ENCODE measurements at places on chromosomes 12 and 14. TPM values are rescaled to one million over a fixed set of nuclear protein-coding genes. Genes with fewer than 3 reads are reported as not detected.
A peak's percentile ranks its signal among the peaks of the same experiment; 100 is the strongest.

SCNN1A gene
- 0.22 TPM for total RNA-seq

GRCh38 chr14:69750495-69750894 lies 16.4 kb upstream of the SRSF5 start:
- H3K4me1 ChIP-seq, result no peaks in the 10 kb centered on the region
- H3K27ac ChIP-seq, result no peak overlapping the region
- no peaks in the 10 kb centered on the region for H3K36me3 ChIP-seq
- H3K27me3 ChIP-seq, result no peaks in the 10 kb centered on the region

ANO2 gene
- 13.0 TPM for total RNA-seq

DNA sequence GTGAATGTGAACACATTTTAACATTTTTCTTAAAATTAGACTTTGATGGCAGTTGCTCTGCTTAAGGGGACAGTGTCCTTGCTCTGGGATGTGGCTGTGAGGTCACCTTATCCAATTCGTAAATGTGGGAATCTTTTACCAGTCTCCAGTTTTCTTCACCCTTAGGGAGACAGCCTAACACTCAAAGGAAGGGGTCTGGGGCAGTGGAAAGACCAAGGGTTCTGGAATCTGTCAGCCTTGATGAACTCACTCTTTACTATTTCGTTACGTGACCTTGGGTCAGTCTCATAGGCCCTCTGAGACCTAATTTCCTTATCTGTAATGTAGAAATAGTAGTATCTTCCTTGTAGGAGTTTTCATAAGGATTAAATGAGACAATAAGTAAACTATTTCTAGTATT lies 245.6 kb upstream of the ATP2B1 start:
- peaks cover 4% of the 10 kb centered on the region for H3K27me3 ChIP-seq
- no peak overlapping the region for H3K4me3 ChIP-seq
- peaks cover 6% of the 10 kb centered on the region for H3K4me1 ChIP-seq
- no peaks in the 10 kb centered on the region for H3K36me3 ChIP-seq

DNA sequence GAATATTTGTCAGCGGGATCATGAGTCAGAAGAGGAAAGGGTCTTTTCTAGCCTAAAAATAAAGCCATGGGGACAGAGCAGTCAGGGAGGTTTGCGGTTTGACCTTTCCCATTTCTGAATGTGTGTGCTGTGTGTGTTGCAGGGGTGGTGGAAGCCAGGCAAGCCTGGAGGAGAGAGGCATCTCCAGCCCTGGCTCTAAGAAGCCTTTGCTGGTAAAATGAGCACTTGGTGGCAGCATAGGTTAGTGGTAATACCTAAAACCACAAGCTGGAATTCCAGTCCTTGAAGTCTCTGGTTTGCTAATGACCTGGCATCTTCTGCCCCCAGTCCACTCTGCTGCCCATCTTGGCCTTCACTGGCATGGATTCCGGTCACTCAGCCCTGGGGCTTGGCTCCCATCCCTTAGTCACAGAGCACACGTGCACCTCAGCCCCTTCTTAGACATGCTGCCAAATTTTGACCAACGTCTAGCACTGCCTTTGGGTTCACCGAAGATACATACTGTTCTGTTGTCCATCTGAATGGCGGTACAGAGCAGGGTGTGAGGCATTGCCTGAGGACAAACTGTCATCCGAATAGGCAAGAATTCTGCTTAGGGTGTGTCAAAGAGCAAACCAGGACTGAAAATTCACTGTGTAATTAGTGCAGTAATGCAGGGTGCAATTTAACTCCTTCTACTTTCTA lies 52.7 kb downstream of the KCNA5 start:
- no peaks in the 10 kb centered on the region for H3K36me3 ChIP-seq
- peaks cover 75% of the 10 kb centered on the region for H3K27me3 ChIP-seq
- H3K4me3 ChIP-seq, result no peak overlapping the region
- no peaks in the 10 kb centered on the region for H3K4me1 ChIP-seq

GRCh38 chr14:104108570-104109541 lies 23.4 kb downstream of the ASPG start:
- H3K4me3 ChIP-seq, result no peak overlapping the region
- no peak overlapping the region for H3K27ac ChIP-seq
- H3K36me3 ChIP-seq, result no peaks in the 10 kb centered on the region
- H3K4me1 ChIP-seq, result peaks cover 2% of the 10 kb centered on the region
- H3K27me3 ChIP-seq, result peaks cover 45% of the 10 kb centered on the region

DNA sequence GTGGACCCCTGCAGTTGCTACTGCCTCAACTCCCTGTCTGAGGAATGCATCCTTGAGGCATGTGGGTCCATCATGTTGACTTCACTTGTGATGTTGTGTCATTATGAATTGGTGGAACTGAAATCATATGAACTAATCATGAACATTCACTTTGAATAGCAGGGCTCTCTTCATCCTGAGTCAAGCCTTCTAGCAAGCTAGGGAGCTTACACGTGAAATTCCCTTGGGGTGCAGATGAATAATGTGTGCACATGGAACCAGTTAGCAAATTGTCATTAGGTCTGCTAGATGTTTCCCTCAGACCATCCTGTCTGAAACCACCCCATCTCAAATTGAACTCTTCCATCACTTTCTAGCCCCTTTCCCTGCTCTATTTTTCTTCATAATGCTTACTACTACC lies 3.6 kb downstream of the COQ6 start:
- H3K4me1 ChIP-seq, result peaks cover 32% of the 10 kb centered on the region
- no peaks in the 10 kb centered on the region for H3K27me3 ChIP-seq
- H3K27ac ChIP-seq, result no peak overlapping the region
- no peak overlapping the region for H3K4me3 ChIP-seq

KERA gene
- total RNA-seq, result not detected

ITGB7 gene
- 1.1 TPM for total RNA-seq

HOXC5 gene
- not detected for total RNA-seq

GRCh38 chr14:50943943-50944646 lies at the start of gene PYGL:
TSS of gene PYGL (minus strand) at chr14:50944483. CDS start at chr14:50944403, 80 bp downstream.
- H3K27me3 ChIP-seq, result peaks cover 6% of the 10 kb centered on the region
- H3K4me1 ChIP-seq, result peaks cover 22% of the 10 kb centered on the region
- H3K27ac ChIP-seq, result peak within 1 kb of the TSS; percentile 83
- no peaks in the 10 kb centered on the region for H3K36me3 ChIP-seq
- H3K4me3 ChIP-seq, result peak within 1 kb of the TSS; percentile 89
- DNase-seq, result peak; percentile 83

PAH gene
- not detected for total RNA-seq

GRCh38 chr12:83784298-83784890 lies 1097.7 kb downstream of the TMTC2 start:
- no peak overlapping the region for H3K27ac ChIP-seq
- no peaks in the 10 kb centered on the region for H3K4me1 ChIP-seq
- no peak overlapping the region for H3K4me3 ChIP-seq
- no peak for DNase-seq
- no peaks in the 10 kb centered on the region for H3K36me3 ChIP-seq

PALS1 gene
- 14.3 TPM for total RNA-seq

DNA sequence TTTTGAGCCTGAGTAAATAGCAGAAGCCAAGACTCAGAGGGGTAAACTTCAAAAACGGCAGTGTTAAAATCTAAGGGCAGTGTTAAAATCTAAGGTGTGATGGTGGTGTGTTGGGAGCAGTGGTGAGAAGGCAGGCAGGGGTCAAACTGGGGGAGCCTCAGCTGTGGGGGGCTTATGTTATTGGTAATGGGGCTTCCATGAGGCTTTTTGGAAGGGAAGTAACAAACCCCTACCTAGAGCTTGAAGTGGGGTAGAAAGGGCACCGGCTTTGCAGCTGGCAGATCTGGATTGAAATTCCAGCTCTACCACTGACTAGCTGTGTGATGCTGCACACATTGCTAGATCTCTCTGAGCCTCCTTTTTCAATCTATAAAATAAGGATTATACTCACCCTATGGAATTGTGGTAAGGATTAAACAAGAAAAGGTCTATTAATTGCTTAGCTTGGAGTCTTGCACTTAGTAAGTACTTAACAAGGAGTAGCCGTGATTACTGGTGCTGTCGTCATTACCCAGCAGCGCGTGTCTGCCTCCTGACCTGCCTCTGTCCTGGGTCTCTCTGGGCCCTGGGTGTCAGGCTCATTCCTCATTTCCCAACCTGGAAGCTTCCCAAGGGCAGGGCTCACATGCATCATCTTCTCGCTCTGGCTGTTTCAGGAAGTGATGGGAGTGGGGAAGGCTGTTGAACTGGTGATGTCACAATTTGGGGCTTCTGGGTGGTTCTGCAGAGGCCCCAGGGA lies 18.5 kb upstream of the KRT80 start:
- no peaks in the 10 kb centered on the region for H3K36me3 ChIP-seq
- no peak overlapping the region for H3K4me3 ChIP-seq
- H3K4me1 ChIP-seq, result peaks cover 26% of the 10 kb centered on the region
- no peak overlapping the region for H3K27ac ChIP-seq
- H3K27me3 ChIP-seq, result peaks cover 33% of the 10 kb centered on the region
- DNase-seq, result no peak

DNA sequence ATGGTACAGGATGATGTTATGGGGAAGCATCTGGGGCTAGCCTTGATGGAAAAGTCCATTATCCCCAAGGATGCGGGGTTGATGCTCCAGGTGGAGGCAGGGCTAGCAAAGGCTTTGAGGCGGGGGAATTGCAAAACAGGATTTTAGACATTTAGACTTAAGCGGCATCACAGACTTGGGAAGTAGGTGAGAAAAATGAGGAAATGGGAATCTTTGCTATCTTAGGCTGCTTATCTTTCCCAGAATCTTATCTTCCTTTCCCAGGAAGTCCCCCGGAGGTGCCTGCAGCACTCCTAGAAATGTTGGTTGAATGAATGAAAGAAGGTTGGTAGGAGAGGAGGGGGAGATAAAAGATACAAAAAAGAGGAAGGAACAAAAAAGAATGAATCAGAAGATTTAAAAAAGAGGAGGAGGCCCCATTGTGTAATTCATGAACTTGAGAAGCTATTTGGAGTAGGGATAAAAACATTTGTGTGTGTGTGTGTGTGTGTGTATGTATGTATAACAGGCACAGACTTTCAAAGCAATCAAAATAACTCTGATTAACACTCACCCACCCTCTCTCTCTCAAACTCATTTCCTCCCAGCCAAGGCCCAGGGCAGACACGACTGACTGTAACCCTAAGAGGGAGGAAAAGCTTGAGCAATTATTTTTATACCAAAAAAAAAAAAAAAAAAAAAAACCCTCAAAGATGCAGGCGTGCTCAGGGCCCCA lies 62.5 kb upstream of the TBX3 start:
- no peak overlapping the region for H3K27ac ChIP-seq
- no peak for DNase-seq
- peaks cover 4% of the 10 kb centered on the region for H3K4me1 ChIP-seq
- no peak overlapping the region for H3K4me3 ChIP-seq

GRCh38 chr14:86944434-86944833 lies 1048.5 kb downstream of the GALC start:
- no peak overlapping the region for H3K27ac ChIP-seq
- H3K4me3 ChIP-seq, result no peak overlapping the region
- no peak for DNase-seq
- no peaks in the 10 kb centered on the region for H3K27me3 ChIP-seq
- H3K4me1 ChIP-seq, result no peaks in the 10 kb centered on the region

DNA sequence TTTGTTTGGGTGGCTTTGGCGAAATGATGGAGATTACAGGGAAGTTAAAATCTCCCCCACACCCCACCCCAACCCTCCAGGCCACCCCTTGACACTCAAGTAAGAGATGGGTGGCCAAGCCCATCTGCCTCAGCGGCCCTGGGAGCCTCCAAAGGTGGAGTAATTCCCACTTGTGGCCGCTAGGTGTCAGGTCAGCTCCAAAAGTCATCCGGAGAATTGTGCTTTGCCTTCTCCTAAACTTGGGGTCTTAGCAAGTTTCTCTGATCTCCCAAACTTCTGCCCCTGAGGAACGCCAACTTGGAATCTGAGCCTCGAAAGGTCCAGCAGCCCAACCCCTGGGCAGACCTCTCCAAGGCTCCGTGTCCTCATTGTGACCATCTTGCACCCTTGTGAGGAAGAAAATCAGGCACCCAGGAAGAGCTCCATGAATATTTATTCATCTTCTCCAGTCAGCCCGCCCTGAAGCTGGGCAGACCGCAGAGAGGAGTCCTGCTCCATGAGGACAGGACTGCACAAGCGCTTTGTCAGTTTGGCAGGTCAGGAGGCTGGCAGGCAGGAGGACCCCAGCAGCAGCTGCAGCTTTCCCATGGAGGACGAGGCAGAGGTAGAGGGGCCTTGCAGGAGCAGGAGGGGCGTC lies 46.7 kb downstream of the LRRC74A start:
- no peaks in the 10 kb centered on the region for H3K36me3 ChIP-seq
- DNase-seq, result peak; percentile 58
- H3K27me3 ChIP-seq, result peaks cover 10% of the 10 kb centered on the region
- peaks cover 8% of the 10 kb centered on the region for H3K4me1 ChIP-seq
- no peak overlapping the region for H3K4me3 ChIP-seq

GSG1 gene
- total RNA-seq, result not detected

MYF6 gene
- not detected for total RNA-seq

- H3K27me3 ChIP-seq, result no peaks in the 10 kb centered on the region
- H3K4me1 ChIP-seq, result peaks cover 20% of the 10 kb centered on the region
- no peak overlapping the region for H3K4me3 ChIP-seq
- H3K36me3 ChIP-seq, result peaks cover 6% of the 10 kb centered on the region
- no peak overlapping the region for H3K27ac ChIP-seq
Measured at GRCh38 chr14:72686101-72686500, 207.8 kb downstream of the DPF3 start.

DEPDC4 gene
- 0.47 TPM for total RNA-seq

GRCh38 chr14:105862581-105863239 lies 336.3 kb downstream of the TMEM121 start:
- no peak overlapping the region for H3K27ac ChIP-seq
- no peak for DNase-seq
- no peak overlapping the region for H3K4me3 ChIP-seq

- H3K27ac ChIP-seq, result no peak overlapping the region
- H3K4me3 ChIP-seq, result no peak overlapping the region
- H3K36me3 ChIP-seq, result no peaks in the 10 kb centered on the region
- peaks cover 15% of the 10 kb centered on the region for H3K27me3 ChIP-seq
- peaks cover 15% of the 10 kb centered on the region for H3K4me1 ChIP-seq
- peak; percentile 59 for DNase-seq
Measured at GRCh38 chr12:113424915-113425823, 3.0 kb downstream of the SDSL start.

VWF gene
- total RNA-seq, result 250 TPM

KRT79 gene
- not detected for total RNA-seq

DNA sequence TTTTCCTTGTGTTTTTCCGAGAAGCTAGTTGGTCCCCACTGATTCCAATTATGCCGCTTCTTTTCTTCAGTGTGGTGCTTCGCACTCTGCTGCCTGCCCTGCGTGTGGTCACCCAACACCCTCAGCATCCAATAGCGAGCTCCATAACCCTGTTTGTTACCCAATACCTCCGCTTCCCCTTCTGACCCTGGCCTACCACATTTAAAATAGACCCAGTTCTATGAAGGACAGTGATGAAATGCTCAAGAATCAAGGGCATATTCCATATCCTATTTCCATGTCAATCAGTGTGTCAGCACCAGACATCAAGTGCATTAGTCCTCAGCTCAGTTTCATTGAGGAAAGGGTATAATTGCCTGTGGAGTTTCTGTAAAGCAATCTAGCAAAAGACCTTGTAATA lies 9.5 kb downstream of the NDRG2 start:
- H3K4me3 ChIP-seq, result no peak overlapping the region
- H3K4me1 ChIP-seq, result peaks cover 41% of the 10 kb centered on the region
- H3K27me3 ChIP-seq, result no peaks in the 10 kb centered on the region
- H3K27ac ChIP-seq, result peak overlapping the region; percentile 51

- H3K4me3 ChIP-seq, result no peak overlapping the region
- H3K36me3 ChIP-seq, result no peaks in the 10 kb centered on the region
- no peak for DNase-seq
- H3K27ac ChIP-seq, result peak overlapping the region; percentile 63
Measured at GRCh38 chr14:95144849-95145248, 12.5 kb downstream of the DICER1 start.

Data from left ventricle myocardium inferior (tissue), 1 donor.